NCI-H1694 (cell line): ENCODE measurements at places on chromosomes 5 and 9.
A peak's percentile ranks its signal among the peaks of the same experiment; 100 is the strongest.

GRCh38 chr9:135043345-135043744 lies 44.1 kb upstream of the OLFM1 start:
- no peak for DNase-seq

DNA sequence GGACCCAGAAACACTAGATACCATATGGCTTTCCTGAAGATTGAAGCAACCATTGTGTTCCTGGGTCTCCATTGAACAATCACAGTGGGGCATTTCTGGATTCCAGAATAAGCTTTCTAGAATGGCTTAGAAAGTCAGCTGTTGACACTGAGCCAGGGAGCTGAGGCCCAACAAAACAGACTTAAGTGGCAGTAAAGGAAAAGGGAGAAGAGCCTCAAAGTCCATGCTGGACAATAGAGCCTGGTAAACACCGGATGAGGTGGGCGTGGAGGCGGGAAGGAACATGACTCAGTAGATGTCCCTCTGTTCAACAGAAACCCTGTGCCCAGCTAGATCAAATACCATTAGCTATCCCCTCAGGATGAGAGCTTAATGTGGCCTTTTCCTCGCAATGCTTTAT lies 14.8 kb downstream of the SPARC start:
- no peak for DNase-seq

- no peak for DNase-seq
These were observed 61.0 kb upstream of the RAD23B start for GRCh38 chr9:107222020-107222522.

- peak; percentile 73 for DNase-seq
These were observed 136.7 kb downstream of the CAVIN4 start for GRCh38 chr9:100714372-100715099.

DNA sequence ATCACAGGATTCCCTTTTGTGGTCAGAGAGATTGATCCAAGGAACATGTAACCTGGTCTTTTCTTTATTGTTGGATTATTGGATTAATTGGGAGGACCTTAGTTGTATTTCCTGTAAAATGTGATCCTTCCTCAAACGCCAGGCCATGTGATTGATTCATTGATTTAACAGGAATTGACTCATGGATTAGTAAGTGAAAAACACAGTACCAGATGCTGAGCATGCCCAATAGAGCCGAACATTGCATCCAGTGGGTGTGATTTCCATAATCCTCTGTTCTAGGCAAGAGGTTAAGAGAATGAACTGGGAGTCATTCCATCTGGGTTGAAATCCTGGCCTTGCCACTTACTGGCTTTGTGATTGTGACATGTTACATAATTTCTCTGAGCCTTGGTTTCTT lies 522.3 kb downstream of the MAT2B start:
- DNase-seq, result no peak

DNA sequence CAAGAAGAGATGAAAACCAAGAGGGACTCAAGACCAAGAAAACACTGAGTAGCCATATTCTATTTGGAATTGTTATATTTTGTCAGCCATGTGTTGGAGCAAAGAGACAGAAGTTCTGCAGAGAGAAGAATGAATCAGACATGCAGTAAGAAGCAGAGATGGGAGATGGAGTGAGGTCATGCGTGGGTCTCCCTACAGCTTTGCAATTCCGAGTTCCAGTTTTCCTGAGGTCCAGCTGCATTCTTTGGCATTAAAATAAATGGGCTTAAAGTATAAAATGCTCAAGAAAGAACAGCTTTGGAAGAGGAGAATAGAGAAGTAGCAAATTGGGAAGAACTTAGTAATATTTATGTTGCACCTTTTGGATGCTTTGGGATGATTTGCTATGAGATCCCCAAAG lies 361.6 kb downstream of the NPR3 start:
- no peak for DNase-seq

- no peak for DNase-seq
These were observed 9.5 kb upstream of the NFIL3 start for GRCh38 chr9:91433180-91433579.

DNA sequence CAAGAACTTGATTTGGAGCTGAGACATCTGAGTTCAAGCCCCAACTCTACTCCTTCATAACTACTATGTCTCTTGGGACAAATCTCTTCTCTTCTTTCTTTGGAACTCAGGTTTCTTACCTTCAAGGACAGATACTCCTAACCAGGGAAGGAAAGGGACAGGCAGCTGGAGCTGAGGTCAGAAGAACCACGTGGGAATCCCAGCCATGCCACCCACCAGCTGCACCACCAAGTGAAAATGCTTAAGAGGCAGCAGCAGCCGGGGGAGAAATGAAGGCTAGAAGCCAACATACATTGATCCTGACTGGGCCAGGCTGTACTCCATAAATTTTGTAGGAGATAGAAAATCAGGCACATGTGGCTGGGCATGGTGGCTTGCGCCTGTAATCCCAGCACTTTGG lies 9.6 kb upstream of the OR5C1 start:
- DNase-seq, result no peak

GRCh38 chr9:16120231-16120641 lies 567.4 kb downstream of the CCDC171 start:
- no peak for DNase-seq

DNA sequence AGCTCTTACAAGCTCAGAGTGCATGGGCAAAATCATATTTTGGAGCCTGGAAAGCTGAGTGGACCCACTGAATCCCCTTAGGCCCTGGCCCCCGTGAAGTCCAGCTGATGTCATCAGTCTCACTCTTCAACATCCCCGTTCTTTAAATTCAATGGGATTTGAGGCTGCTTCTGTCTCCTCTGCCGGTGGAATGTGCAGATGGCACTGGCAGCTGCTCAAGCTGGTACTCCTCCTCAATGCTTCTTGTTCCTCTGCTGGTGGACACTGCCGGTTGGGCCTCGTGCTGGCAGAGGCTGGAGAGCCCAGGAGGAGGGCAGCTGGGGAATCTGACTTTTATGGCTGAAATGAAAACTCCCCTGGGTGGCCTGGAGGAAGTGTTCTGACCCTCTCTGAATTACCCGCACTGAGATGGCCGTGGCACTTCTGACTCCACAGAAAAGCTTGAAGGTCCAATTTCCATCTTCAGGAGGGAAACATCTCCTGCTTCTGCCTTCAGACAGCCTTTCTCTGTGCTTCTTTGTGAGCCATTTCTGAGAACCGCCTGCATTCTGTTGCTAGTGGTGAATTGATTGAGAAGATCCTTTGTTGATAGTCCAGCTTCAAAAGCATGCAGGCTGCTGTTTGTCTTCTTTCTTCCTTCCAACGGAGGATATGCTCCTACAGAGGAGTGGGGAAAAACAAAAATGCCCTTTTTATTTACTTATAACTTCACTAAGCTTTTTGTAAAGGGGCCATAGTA lies 298.9 kb downstream of the TMEM38B start:
- DNase-seq, result peak; percentile 65

DNA sequence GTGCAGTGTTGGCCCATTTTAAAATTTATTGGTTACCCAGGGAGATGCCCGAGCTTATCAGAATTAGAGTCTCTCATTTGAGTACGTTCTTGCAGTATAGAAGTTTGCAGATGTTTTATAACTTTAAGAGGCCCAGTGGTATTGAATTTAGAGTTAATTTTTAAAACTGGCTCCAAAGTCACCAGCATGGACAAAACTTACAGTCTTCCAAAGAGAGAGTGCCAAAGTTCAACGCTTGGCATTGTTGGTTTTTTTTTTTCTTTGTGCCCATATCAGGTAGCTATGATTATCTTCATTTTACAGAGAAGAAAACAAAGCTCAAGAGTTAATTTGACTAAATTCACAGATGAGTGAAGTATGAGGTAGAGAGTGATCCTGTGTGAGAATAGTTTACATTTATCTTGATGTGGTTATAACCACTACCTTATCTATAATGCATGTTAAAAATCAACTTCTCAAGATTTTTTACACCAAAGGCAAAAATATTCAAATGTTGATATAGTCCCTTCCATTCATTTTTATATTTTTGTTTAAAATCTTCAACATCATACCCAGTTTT lies 273.7 kb upstream of the DMRT1 start:
- no peak for DNase-seq

DNA sequence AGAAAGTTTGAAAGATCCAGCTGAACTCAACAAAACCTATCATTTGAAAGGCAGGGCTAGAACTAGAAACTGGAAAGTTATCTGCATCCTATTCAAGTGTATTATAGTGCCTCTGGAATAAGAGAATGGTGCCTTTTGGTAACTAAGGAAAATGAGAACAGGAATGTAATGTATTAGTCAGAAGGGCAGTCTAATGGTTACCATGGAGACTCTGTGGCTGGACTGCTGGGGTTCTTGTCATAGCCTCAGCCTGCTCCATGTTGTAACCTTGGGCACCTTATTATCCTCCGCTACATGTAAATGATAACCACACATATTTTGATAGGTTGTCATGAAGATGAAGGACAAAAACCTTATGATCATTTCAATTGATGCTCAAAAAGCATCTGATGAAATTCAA lies 24.6 kb upstream of the IFNB1 start:
- no peak for DNase-seq

- no peak for DNase-seq
These were observed 118.6 kb downstream of the SEMA6A start for GRCh38 chr5:116456036-116456435.

GRCh38 chr5:93677359-93677891 lies 64.0 kb downstream of the POU5F2 start:
- no peak for DNase-seq

- DNase-seq, result no peak
These were observed 14.6 kb downstream of the CLPTM1L start for GRCh38 chr5:1330146-1330846.

DNA sequence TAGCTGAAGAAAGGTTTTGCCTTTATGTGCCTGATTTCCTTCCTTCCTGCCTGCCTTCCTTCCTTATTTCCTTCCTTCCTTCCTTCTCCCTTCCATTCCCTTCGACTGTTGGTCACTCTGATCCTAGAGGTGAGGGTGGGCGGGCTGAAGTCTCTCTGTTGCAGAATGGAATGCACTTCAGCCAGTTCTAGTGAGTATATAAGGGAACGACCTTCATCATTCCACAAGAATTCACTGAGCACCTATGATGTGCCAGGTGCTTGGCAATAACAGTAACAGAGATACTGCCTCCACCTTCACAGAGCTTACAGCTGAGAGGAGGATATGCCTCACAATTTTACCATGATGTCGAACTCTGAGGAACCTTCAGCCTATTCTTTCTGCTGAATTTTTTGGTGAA lies 8.7 kb upstream of the OR5C1 start:
- DNase-seq, result no peak
